Stimulated activated CD4-positive, alpha-beta T cell treated with anti-CD3 and anti-CD28 coated beads, Interleukin-1b, Interleukin-23, amount 100 ng/mL, for 24 hours (primary cell): ENCODE measurements at places on chromosomes 2 and 18.
A peak's percentile ranks its signal among the peaks of the same experiment; 100 is the strongest.

- DNase-seq: no peak
Measured at GRCh38 chr2:125092276-125093009, 1067.4 kb downstream of the CNTNAP5 start.

- DNase-seq: no peak
Measured at GRCh38 chr2:241894681-241895426, 25.3 kb downstream of the RTP5 start.

DNA sequence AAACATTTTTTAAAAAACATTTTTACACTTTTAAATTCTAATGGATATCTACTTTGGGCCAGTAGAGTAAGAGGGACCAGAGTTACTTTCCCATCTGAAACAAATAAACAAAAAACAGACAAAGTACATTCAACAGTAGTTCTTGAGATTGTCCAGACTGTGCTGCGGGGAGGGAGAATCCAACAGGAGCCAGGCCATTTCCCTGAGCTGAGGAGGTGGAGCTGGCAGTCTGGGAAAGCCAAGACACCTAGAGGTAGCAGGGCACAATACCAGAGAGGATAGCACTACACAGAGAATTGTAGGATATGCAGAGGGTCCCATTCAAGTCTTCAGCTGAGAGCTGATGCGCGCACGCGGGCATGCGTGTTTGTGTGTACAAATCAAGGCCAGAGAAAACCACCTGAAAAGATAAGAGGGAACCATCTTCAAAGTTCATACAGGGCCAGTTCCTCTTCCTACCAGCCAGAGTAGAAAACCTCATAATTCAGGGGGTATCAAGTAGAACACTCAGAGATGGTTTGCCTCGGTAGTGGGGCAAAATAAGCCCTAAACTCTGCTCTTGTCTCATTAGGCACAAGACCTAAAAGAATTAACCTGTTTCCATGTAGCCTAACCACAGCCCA is 44.0 kb downstream of the PTRHD1 start:
- DNase-seq: no peak

DNA sequence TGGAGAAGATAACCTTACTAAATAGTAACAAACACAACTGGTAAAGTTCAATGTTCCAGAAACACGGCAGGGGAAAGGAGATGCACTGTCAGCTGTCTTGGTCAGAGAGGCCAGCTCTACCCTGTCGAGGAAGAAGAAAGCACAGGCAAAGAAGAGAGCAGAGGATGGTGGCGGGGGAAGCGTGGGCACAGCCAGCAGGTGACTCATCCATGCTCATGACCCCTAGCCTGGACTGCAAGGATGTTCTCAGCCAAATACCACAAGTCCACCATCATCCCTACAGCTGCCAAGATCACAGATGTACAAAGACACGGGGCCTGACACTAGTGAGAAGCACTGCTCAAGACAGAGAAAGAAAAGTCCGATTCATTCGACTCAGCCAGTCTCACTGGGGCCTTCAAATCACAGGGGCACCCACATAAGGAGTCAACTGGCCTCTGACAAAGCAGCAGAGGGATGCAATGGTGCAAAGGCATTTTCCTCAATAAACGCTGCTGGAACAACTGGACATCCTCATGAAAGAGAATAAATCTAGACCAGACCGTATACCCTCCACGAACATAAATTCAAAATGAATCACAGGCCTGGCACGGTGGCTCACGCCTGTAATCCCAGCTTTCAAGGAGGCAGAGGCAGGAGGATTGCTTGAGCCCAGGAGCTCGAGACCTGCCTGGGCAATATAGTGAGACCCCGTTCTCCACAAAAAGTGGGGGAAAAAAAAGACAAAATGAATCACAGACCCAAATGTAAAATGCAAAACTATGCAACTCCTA is 5.6 kb downstream of the DTYMK start:
- no peak for DNase-seq

DNA sequence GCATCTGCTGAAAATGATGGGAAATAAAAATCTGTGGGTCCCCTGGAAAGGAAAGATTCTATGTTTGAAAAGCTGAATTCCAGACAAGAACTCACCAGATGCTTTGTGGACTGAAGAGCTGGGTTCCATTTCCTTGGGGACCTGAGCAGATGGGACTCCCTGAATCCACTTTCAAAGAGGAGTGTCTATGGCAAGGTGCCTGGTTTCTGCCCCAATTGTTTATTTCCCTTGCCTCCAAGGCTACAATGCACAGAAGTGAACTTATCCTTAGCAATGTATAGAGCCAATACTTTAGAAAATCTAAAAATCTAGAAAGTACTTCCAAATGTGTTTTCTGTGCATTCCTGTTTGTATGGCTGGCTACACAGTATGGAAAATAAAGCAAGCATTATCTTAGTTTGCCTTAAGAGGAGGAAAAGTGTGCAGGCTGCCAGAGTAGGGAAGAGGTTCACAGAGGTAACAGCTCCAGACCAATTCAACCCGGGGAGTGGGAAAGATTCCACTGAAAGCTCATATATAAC is 420.5 kb downstream of the NRXN1 start:
- no peak for DNase-seq

DNA sequence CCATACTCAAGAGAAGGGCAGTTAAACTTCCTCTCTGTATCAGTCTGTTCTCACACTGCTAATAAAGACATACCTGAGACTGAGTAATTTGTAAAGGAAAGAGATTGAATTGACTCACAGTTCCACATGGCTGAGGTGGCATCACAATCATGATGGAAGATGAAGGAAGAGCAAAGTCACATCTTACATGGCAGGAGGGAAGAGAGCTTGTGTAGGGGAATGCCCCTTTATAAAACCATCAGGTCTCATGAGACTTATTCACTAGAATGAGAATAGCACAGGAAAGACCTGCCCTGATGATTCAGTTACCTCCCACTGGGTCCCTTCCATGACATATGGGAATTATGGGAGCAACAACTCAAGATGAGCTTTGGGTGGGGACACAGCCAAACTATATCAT is 1.4 kb upstream of the IL36B start:
- no peak for DNase-seq

DNA sequence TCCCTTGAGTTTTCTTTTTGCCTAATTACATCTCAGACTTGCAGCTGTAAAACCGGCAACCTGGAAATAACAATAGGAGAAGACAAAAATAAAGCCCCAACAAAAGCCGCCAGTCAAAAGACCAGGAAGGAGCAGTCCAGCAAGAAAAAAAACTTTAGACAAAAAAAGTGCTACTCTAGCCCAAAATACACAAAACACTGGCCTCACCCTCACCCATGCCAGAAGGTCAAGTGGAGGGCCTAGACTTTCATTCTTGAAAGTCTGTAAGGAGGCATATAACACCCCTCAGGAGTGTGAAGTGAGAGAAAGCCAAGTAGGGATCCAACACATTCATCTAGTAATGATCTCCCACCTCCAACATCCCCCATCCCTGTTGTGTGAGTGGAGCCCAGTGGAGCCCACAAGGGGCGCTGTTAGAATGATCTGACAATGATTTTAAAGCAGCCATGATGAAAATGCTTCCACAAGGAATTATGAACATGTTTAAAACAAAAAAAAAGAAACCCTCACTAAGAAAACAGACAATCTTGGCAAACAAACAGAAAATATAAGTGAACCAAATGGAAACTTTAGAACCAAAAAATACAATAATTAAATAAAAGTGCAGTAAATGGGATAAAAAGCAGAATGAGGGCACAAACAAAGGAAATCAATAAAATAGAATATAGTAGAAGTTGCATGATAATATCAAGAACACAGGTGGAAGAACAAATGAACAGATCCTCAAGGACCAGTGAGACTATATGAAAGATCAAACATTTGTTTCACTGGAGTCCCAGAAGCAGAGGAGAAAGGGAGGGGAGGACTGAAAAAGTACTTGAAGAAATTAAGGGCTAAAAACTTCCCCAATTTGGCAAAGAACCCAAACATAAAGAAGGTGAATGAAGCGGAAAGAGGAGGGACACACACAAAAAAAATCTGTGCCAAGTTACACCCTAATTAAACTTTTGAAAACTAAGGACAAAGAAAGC is 23.9 kb downstream of the SESTD1 start:
- no peak for DNase-seq

DNA sequence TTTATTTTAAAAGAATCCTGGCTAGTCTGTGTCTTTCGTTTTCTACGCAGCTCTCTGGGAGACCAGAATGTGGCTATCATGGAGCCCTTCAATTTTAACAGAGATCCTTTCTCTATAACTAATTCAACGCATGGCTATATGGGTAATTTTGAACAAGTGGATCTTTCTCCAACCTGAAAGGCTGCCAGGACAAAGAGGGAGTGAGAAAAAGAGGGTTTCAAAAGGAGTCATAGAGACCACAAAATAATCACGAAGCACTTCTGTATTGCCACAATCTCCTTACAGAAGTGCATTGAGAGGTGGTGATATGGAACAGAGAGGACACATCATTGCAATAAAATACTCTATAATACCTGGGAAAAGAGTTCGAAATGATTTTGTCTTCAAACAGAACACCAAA is 21.7 kb upstream of the CDH2 start:
- DNase-seq: no peak

- no peak for DNase-seq
Measured at GRCh38 chr2:173752152-173752551, 213.0 kb downstream of the SP3 start.

GRCh38 chr2:40388161-40388560 is 63.7 kb downstream of the SLC8A1 start:
- no peak for DNase-seq

DNA sequence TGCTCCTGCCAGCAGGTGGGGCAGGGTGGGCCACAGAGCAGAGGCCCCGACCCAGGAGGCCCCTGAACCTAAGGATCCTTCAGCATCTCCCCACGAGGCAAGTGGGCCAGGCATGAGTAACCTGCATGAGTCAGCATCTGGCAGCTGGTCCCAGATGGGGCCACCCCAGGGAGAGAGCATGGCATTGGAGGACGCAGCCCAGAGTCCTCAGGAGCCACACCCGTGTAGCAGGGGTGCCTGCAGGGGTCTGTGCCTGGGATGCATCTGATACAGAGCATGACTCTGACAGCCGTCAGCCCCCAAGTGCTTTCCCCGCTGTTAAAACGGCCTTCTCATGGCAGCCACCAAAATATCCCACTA is 185.6 kb upstream of the SALL3 start:
- DNase-seq: no peak

DNA sequence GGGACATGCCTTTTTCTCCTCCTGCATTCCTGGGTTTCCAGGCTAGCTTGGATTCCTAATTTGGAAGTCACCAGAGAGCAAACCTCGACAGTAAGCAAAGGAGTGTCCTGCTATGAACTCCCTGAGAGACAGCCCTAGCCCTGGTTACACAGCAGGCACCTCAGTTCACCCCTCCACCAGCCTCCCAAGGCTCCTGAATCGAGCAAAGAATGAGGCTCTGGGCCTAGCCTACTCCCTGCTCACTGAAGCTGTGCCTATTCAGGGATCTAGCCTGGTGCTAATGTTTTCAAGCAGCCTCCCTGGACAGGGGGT is 66.7 kb upstream of the RMDN2 start:
- no peak for DNase-seq

- DNase-seq: no peak
Measured at GRCh38 chr2:151120011-151120410, 141.7 kb downstream of the RBM43 start.

- no peak for DNase-seq
Measured at GRCh38 chr2:196480653-196481323, 158.7 kb upstream of the CCDC150 start.

- peak; percentile 97 for DNase-seq
Measured at GRCh38 chr2:43127208-43127940, 99.0 kb downstream of the ZFP36L2 start.

GRCh38 chr2:8510519-8510918 is 171.3 kb upstream of the ID2 start:
- no peak for DNase-seq

DNA sequence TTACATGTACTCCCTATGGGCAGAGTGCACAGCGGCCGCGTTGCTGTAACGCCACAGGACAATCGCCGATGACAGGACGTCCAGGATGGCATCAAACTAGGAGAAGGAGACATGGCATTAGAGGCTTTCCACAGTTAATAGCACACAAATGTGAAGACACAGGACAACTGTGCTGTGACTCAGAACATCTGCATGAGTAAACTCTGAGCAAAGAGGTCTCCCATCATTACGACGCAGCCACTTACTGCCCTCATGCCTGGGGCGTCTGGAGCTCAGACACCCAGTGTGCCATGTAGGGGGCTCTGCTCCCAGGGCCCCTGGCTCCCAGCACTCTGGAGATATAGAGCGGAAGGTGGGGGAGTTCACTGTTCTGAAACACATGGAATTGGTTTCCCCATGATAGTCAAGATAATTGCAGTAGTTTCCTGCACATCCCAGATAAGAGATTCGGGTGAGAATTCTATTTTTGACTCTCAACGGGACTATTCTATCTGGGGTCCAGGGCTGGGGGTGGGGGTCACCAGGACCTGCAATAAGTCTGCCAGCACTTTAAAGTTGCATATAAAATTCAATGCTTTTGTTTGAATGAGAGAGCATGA is 168.1 kb downstream of the TMEM163 start:
- no peak for DNase-seq

GRCh38 chr2:287471-287885 is 413 bp downstream of the ALKAL2 start:
- no peak for DNase-seq

DNA sequence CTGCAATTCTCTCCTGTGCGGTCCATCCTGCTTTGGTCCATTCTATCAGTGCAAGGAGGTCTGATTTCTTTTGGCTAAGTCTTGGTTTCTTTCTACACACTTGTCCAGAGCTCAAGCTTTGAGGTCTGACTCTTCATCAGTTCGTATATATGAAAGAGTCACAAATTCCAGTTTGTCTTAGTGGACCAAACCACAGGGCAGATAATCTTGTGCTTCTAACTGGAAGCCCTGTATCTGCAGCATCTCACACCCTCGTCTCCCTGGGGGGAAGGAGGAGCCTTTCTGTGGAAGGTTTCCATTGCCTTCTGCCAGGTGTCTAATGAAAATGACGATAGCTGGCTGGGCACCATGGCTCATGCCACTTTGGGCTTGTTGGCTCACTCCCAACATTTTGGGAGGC is 148.5 kb downstream of the SPP2 start:
- no peak for DNase-seq

DNA sequence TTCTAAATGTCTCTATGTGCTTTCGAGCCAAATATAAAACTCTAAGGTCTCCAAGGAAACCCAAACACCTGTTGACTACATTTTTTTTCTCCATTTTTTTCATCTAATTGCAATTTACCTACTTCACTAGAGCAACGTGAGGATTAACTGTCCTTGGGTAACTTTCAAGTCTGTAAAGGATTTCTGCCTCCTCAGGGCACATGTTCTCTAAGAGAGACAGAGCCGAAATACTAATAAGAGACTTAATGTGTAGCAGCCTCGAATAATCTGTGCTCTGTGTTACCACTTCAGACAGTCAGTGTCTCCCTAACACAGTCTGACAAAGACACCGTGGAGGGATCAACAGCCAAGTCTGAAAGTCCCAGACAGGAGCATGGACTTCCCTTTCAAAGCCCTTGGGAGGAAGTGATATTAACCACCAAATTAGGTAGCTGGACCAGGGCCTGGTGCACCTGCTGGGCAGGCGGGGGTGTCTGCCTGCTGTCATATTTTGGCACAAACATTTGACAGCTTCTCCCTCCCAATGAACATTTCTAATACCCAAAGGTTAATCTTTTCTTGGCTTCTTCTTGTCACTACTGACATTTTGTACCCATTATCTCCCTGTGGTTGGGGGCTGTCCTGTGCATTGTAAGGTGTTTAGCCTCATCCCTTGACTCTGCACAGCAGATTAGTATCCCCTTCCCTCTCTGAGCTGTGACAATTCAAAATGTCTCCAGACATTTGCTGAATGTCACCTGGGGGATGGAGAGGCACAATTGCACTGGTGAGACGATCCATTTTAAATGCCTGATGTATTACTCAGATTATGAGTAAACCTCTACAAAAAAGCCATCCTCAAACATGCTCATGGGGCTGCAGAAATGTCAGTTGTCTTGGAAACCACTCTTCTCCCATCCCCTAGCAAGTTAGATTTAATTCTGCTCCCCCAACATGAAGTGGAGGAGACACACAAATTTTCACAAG is 45.7 kb upstream of the LYPD1 start:
- DNase-seq: no peak
